ENCODE measurements at places on chromosomes 11 and 22.

DNA sequence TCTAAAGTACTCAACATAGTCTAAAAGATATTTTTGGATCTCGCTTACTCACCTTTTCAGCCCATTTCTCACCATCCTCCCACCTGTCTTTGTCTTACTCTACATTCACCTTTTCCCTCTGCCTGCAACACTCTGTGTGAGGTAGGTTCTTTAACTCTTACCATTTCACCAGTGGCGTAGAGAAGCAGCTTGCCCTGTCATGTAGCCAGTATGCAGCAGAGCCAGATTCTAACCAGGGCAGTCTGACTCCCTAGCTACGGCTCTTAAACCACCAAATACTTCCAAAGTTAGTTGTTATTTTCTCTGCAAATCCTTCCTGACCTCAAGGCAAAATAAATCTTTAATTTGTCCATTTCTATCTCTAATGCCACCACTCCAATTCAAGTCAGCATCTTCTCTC is 7.5 kb downstream of the ALG8 start:
- DNase-seq: no peak

GRCh38 chr11:19232910-19233503 is 7.7 kb downstream of the E2F8 start:
- no peak for DNase-seq

GRCh38 chr11:47461876-47462275 is 12.9 kb upstream of the RAPSN start:
- DNase-seq: no peak

GRCh38 chr22:36104435-36104834 is 56.1 kb downstream of the APOL3 start:
- DNase-seq: no peak

- no peak for DNase-seq
Measured at GRCh38 chr11:1760351-1761109, 3.2 kb downstream of the CTSD start.

DNA sequence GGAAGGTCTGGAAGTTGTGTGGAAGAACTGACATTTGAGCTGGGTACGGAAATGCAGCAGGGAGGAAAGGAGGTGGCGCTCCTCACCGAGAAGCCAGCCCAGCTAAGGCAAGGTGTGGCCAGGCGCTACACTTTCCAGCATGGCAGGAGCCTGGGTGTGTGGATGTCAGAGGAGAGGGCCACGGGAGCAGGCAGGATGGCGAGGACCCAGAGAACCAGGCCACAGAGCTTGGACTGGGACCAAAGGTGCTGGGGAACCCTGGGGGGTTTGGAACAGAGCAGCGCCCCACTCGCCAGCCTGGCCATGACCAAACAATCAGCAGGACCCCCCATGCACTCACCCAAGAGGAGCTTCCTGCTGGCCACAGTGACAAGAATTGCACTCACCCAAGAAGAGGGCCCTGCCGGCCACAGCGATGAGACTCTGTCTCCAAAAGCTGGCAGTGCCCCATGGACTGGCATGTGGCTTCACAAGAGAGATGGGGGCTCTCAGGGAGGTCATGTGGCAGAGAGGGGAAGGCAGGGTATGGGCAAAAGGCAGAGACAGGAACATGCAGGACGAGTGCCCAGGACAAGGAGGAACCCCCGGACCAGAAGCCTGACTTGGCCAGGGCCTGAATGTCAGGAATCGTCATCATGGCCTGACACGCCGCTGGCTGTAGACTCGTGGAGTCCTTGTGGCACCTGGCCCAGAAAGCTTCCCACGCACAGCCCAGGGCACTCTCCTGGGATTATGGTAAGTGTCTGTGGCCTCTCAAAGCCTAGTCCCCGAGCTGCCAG is 45.4 kb downstream of the IGF2 start:
- no peak for DNase-seq

- DNase-seq: no peak
Measured at GRCh38 chr11:112968941-112969713, 7.9 kb downstream of the NCAM1 start.

- no peak for DNase-seq
Measured at GRCh38 chr22:40430991-40431390, 60.6 kb downstream of the SGSM3 start.

DNA sequence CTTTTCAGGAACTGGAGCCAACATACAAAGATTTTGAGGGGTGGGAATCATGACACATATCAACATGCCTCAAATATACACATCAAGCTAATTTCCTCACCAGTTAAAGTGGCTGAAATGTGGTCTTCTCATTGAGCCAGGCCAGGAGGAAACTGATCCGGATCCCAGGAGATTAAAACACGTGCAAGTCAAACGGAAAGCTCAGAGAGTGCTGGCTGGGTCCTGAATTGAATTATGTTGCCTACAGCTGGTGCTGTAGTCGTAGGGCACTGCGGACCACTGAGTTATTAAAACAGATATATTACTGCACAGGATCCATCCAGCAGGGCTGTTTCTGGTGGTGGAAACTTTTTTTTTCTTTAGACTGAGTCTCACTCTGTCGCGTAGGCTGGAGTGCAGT is 14.1 kb upstream of the WNT7B start:
- DNase-seq: no peak

GRCh38 chr22:25748704-25749103 is 6.7 kb downstream of the MYO18B start:
- DNase-seq: no peak

DNA sequence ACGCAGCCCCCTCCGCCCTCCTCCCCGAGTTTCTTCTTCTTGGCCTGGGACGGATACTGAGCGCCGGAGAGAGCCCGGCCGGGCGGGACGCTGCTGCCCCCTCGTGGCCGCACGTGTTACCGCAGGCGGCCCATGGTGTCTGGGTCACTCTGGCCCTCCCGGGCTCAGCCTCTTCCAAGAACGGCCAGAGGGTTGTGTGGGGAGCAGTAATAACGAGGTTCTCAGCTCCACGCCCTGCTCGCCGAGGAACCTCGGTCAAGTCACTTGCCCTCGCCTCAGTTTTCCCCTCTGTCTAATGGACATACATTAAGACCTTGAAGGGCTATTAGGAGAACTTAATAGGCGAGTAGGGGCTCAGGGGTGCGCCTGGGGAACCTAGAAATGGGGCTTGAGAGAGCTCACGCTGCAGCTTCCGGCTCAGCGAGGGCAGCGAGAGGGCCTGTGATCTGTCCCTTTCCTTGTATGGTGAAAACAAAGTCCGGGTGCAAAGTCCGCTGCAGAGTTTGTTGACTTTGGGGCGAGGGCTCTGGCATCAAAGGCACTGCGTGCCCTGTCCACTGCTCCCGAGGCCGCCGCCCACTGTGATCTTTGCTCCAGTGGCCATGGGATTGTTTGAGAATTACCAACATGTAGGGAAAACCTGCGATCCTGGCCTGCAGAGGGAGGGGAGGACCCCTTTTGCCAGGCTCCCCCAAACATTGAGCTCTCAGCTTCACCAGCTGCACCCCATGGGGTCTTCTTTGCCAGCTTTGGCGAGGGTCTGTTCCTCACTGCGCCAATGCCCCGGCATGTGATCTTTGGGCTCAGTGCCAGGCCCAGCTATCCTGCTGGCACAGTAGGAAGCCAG is 14.4 kb upstream of the LRP5 start:
- peak; percentile 25 for DNase-seq

GRCh38 chr11:119885067-119885466 is 156.1 kb upstream of the NECTIN1 start:
- peak; percentile 82 for DNase-seq

DNA sequence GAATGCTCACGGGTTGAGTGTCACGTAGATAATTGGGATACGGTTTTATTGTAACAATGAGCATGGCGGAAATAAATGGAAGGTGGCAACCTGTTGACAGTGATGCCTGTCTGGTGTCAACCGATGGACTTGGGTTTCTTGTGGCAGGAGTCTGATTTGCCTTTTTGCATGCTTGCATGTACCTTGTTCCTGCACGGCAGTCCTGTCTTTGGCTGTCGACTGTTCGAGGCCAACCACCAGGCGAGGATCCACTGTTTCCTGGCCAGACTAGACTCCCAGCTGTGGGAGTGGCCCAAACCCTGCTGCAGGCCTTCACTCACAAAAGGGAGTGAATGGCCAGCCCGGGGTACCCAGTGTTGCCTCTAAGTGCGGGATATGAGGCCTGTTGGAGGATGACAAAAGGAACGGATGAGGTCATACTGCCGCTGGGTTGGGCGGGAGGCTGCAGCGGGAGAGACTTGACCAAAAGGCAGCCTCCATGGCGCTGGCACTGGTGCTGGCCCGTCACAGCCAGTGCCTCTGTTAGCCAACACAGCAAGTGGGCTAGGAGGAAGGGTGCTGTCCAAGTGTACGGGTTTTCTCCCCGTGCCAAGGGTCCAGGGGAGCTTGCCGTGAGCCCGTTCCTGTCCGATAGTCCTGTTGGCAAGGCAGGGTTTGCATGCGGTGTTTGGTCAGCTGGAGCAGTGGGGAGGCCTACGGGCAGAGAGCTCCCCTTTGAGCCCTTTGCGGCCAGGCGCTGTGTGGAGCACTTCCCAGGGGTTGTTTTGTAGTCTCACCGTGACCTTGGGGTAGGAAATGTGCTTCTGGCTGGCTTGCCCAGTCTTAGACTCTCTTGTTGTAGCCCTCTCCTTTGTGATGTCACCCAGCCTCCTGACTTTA is 974 bp downstream of the DGCR8 start:
- DNase-seq: peak; percentile 12

GRCh38 chr11:923691-924405 is 1.8 kb upstream of the AP2A2 start:
- no peak for DNase-seq

DNA sequence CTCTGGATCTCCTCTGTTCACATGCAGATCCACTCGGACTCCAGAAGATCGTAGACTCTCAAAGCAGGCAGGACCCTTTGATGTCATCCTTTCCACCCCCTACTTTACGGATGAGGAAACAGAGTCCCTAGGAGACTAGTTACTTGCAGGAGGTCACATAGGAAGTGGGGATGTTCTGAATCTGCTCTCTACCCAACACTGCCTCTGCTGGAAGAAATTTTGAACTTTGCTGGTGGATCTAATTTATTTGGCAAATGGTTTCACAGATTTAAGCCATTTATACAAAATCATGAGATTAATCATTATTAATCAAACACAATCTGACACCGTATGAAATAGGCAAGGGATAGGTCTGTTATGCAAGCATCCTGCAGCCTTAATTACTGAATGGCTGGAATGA is 55.0 kb upstream of the USP47 start:
- DNase-seq: peak; percentile 22

- no peak for DNase-seq
Measured at GRCh38 chr11:3810446-3810845, 2.1 kb downstream of the PGAP2 start.

GRCh38 chr11:133012803-133013202 is 519.5 kb downstream of the OPCML start:
- no peak for DNase-seq

- peak; percentile 55 for DNase-seq
Measured at GRCh38 chr22:39240831-39241793, 3.7 kb downstream of the PDGFB start.

GRCh38 chr11:110065189-110065588 is 28.0 kb upstream of the ZC3H12C start:
- no peak for DNase-seq

DNA sequence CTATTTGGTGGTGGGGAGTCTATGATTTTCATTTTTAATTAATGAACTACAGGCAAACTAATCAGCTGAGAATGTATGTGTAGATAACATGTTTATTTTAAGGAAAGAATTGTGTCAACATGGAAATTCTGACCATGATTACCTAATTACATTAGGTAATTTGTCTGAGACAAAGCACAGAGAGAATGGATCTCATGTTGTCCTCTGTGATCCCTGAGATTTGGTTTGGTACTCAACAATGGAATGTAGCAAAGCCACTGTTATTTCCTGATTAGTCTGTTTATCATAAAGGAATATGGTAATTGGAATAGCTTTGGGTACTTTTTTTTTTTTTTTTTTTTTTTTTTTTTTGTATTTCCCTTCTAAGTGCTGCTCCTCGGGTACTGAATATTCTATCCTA is 718.8 kb upstream of the ARHGAP42 start:
- DNase-seq: no peak

DNA sequence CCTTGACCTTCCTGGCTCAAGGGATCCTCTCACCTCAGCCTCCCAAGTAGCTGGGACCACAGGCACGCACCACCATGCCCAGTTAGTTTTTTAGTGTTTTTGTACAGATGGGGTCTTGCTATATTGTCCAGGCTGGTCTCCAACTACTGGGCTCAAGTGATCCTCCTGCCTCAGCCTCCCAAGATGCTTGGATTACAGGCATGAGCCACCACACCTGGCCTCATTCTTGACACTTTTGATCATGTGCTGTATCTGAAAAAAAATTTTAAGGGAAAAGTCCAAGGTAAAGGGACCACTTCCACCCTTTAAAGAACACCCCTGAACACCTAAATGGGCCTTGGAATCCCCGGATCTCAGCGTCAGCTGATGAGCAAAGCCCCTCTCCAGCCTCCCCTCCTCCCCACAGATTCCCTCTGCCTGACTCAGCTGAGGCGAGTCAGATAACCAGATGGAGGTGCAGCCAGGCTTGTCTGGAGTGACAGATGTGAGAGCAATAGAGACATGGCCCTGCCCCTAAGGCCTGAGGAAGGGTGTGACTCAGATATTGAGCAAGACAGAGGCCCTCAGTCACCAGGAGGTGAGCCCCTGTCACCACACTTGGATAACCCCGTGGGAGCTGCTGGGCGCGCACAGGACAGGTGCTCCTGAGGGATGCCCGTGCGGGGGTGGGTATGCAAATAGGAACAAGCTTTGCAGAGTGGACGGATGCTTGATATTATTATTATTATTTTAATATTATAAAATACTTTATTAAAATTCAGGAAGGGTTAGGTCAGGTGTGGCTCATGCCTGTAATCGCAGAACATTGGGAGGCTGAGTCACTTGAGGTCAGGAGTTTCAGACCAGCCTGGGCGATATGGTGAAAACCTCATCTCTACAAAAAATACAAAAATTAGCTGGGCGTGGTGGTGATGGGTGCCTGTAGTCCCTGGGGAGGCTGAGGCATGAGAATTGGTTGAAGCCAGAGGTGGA is 5.0 kb upstream of the CCDC88B start:
- DNase-seq: peak; percentile 82

- DNase-seq: no peak
Measured at GRCh38 chr11:63920939-63921417, 4.0 kb upstream of the RCOR2 start.

Measured in DMS79 treated with DMSO at 0.1 percent for 48 hours (cell line).